ENCODE measurements at places on chromosomes 4 and X.
A peak's percentile ranks its signal among the peaks of the same experiment; 100 is the strongest.

DNA sequence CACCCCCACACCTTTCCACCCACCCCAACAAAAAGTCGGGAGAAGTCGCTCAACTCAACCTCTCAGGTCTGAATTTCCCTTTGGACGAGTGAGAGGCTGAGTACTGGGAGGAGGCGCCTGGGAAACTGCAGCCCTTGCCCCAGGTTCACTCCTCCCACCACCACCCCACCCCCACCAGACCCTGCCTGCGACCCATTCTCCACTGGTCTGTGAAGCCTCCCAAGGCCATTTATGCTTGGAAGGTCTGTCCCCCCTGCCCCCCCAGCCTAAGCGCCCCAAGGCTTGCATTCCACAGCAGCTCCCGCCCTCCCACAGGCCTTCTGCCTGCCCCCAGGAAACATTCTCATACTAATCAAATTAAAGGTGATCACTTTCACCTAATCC lies 27.2 kb downstream of the ELF4 start:
- DNase-seq: no peak

DNA sequence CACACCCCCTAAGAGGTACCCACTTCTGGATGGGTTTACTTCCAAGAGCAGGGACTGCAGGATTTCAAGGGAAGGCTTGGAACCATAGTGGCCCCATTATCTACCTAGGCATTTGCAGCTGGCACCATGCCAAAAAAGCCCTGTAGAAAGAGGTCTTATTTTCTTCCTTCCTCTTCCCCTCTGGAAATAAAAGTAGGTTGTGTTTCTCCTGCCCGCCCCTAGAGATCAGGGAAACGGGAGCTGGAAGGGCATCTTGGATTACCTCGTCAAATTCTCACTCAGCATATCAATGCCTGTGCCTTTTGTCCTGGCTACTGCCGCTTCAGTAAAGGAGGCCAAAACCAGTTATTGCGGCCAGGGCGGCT lies 1.6 kb downstream of the SCD5 start:
- DNase-seq: no peak

DNA sequence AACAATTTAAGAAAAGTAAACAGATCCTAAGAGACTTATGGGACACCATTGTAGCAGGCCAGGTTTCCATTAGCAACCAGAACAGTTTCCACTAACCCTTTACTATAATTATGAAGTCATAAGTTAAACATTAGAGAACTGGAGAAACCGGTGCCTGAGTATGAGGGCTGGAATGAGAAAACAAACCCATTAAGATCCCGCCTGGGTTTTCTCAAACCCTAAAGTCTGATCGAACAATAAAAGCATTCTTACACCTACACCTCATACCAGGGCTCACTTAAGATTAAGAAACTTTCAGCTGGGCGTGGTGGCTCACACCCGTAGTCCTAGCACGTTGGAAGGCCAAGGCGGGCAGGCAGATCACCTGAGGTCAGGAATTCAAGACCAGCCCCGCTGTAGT lies 13.7 kb upstream of the DHX15 start:
- no peak for DNase-seq

GRCh38 chrX:115264009-115264408 lies 25.5 kb upstream of the LUZP4 start:
- DNase-seq: no peak

GRCh38 chr4:85952528-85952927 lies 407.3 kb downstream of the MAPK10 start:
- DNase-seq: no peak

DNA sequence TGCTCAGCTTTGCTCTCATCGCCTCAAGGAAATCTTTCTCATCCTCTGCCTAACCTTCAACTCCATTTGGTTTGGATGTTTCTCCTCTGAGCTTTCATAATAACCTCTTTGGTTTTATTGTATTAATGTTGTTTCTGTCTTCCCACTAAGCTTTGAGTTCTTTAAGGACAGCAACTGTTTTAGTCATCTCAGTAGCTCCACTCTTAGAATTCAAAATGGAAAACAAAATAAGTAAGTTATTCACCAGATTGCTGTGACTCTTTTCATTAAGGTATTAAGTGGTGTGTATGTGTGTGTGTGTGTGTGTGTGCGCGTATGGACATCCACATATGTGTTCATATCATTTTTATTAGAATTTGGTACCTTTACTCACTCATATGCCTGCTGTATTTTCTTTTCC lies 279.2 kb upstream of the BOD1L1 start:
- no peak for DNase-seq

- DNase-seq: no peak
Measured at GRCh38 chrX:9147726-9148125, 113.8 kb upstream of the FAM9B start.

DNA sequence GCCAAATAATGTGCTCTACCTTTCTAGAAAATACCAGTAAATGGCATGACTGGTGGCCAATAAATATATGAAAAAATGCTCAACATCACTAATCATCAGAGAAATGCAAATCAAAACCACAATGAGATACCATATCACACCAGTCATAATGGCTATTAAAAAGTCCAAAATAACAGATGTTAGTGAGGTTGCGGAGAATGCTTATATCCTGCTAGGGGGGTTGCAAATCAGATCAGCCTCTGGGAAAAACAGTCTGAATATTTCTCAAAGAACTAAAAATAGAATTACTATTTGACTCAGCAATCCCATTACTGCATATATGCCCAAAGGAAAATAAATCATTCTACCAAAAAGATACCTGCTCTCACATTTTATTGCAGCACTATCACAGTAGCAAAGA lies 115.1 kb downstream of the RASGEF1B start:
- no peak for DNase-seq

GRCh38 chr4:68319040-68319439 lies 30.9 kb downstream of the YTHDC1 start:
- no peak for DNase-seq

GRCh38 chrX:86195343-86195742 lies 47.1 kb downstream of the DACH2 start:
- DNase-seq: no peak

GRCh38 chr4:102091656-102092055 lies 253.6 kb downstream of the SLC39A8 start:
- DNase-seq: no peak

DNA sequence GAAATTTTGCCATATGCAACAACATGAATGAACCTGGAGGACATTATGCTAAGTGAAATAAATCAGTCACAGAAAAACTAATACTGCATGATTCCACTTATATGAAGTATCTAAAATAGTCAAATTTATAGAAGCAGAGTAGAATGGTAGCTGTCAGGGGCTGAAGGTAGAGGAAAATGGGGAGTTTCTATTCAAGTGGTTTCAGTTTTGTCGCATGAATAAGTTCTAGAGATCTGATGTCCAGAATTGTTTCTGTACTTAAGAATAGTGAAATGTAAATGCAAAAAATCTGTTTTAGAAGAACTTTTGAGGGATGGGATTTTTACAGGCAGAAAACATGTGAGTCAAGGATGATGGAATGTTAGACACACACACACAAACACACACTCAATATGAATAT lies 34.1 kb downstream of the SLITRK4 start:
- DNase-seq: no peak

DNA sequence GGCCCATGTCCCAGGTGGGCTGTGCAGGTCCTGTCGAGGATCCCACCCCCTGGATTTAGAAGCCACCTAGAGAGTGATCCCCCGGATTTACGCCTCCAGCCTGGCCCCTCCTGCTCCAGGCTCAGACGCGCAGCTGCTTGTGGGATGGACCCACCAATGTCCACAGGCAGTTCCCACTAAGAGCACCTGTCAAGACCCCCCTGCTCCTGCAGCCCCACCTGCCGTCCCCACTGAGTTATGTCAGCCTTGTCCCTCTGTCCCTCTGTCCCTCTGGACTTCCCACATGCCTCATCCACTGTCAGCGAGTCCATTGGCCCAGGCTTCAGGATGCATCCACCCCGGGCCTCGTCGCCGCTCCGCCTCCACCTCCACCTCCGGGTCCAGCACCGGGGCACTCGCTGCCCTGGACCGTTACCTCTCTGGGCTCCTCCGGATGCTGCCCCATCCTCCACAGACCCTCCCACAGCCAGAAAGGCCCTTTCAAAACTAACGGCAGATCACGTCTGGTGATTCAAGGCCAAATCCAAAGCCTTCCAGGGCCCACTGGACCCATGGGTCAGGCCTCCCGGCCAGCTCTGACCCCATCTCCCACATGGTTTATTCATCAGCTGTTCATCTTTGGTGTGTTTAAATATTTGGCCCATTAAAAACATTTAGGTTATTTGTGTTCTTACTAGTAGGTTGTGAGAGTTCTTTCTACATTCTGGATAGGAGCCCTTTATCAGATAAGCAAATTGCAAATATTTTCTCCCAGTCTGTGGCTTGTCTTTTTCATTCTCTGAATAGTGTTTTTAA lies 28.3 kb downstream of the HTRA3 start:
- DNase-seq: no peak

- no peak for DNase-seq
Measured at GRCh38 chr4:69649207-69649606, 3.8 kb downstream of the UGT2A1 start.

DNA sequence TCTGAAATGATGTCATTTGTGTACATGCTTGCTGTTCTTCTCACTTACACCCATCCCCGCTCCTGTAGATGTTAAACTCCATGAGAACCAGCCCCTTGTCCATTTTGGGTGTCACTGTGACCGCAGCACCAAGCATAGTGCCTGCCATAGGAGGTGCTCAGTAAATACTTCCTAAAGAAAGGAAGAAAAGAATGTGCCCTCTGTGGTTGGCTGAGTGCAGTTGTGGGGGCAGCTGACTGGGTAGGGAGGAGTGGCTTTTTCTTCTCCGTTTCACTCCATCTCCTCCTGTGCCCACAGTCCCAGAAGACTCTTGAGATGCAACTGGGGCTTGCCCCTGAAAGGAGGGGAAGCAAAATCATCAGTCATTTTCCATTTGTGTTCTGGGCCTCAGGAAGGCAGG lies 25.5 kb downstream of the PHEX start:
- no peak for DNase-seq

DNA sequence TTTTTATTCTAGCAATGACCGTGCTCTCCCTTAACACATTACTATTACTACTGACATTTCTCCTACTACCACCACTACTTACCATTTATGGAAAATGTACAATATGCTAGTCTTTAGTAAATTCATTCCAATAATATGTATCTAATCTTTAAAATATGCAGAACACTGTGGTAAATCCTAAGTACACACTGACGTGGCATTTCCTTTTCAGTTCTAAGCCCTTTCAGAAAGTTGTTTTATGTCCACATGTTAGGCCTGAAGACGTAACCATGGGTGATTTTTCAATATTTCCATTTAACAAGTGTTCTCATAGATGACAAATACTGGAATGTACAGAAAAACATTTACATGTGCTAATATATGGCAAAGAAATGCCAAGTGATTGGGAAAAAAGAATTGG lies 268.6 kb upstream of the SLIT2 start:
- DNase-seq: no peak

DNA sequence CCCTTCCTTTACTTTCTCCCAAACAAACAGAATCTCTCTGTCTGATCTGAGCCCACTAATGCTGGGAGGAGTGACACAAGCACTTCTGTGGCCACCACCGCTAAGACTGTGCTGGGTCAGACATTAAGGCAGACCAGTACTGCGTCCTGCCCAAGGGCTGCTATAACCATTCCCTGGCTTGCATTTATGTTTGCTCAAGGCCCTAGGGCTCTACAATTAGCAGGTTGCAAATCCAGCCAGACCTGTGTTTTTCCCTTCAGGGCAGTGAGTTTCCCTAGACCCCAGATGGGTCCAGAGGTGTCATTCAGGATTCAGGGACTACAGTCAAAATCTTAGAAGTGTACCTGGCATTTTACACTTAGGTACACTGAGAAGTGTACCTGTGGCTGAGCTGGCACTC lies 89.7 kb downstream of the SPANXN4 start:
- no peak for DNase-seq

DNA sequence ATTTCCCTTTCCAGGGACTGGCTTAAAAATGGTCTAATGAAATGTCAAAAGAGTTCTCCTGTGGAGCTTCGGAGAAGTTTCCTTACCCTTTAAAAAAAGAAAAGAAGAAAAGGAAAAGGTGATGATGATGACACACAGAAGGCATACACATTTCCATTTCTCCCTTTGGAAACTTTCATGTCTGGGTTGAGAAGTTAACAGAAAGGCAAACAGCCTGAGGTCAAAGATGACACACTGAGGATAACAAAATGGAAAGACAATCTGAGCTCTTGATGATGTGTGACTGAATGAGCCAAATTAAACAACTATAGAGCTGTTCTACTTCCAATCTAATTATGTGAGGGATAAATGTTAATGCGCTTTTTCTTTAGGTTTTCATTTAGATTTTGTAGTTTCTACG lies 32.2 kb downstream of the NFXL1 start:
- DNase-seq: no peak

DNA sequence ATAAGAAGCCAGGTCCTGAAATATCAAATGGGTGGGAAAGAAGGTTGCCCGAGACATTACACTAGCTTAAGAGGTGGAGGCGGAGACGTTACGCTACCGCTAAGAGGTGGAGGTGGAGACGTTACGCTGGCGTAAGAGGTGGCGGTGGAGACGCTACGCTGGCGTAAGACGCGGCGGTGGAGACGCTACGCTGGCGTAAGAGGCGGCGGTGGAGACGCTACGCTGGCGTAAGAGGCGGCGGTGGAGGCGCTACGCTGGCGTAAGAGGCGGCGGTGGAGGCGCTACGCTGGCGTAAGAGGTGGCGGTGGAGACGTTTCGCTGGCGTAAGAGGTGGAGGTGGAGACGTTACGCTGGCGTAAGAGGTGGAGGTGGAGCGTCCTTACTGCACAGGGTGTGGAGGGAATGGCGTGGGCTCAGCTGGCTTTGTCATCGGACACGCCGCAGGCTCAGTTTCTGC lies 12.8 kb downstream of the CYP4V2 start:
- peak; percentile 76 for DNase-seq

GRCh38 chr4:30722092-30722358 lies 1.9 kb downstream of the PCDH7 start:
- DNase-seq: no peak

- DNase-seq: no peak
Measured at GRCh38 chrX:100098660-100099375, 311.3 kb downstream of the PCDH19 start.

DNA sequence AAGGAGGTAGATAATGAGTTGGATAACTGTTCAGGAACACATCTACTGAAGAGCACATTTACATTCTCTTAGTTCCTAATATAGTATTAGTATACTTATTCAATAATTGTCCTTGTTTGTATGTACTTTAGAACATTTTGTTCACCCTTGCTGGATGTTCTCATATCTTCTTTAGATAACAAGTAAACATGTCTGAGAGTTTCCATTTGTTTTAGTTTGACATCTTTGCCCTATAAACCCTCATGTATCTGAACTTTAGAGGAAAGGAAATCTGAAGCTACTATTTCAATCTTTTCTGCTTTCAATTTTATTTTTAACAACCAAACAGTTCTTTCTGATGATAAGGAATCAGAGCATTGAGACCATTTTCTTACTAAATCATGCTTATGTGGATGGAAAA lies 518.6 kb downstream of the RPA4 start:
- no peak for DNase-seq

- no peak for DNase-seq
Measured at GRCh38 chrX:7127056-7127455, 20.5 kb upstream of the STS start.

DNA sequence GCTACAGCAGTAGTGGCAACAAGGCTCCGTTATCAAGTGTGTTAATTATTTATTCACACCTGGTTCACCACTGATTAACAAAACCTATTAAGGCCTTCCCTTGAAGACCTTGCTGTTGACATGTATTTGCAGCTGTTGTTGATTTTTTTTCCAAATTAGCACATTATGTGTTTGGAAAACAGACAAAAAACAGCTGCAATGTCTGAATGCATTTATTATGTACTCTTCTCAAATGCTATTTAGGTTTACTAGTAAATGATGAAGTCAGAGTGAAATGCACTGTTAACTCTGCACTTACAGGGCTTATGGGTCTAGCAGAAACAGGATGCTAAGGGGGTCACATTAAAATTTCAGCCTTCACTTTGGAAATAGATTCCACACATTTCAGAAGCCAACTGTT lies 99.5 kb upstream of the PCDH7 start:
- no peak for DNase-seq

All from stimulated activated CD8-positive, alpha-beta memory T cell treated with anti-CD3 and anti-CD28 coated beads, Interleukin-4, amount 100 ng/mL, for 48 hours (primary cell).